ENCODE measurements at places on chromosomes 1 and 21.
A peak's percentile ranks its signal among the peaks of the same experiment; 100 is the strongest.

GRCh38 chr1:52848423-52848822 lies 5.9 kb downstream of the ZYG11A start:
- no peak for DNase-seq

- no peak for DNase-seq
These were observed 1.5 kb downstream of the LCE3E start for GRCh38 chr1:152565115-152565514.

GRCh38 chr1:218459878-218460711 lies 115.0 kb downstream of the TGFB2 start:
- DNase-seq = no peak

DNA sequence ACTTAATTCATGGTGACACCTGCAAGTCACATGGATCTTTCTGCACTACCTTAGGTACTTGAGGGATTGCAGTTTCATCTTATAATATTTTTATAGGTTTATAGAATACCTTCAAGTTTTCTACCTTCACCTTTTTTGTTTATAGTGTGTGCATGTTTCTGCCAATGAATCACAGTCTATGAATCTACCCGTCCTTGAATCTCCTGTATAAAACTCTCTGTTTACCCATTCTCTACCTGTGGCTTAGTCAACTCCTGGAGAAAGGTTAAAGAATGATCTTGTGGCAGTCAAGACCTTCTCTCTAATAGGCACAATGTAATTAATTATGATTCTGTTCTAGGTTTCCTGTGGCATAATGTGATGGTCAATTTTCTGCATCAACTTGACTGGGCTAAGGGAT lies 3.2 kb upstream of the GSTM2 start:
- DNase-seq = no peak

- no peak for DNase-seq
These were observed 107.5 kb downstream of the CHRM3 start for GRCh38 chr1:239493811-239494414.

DNA sequence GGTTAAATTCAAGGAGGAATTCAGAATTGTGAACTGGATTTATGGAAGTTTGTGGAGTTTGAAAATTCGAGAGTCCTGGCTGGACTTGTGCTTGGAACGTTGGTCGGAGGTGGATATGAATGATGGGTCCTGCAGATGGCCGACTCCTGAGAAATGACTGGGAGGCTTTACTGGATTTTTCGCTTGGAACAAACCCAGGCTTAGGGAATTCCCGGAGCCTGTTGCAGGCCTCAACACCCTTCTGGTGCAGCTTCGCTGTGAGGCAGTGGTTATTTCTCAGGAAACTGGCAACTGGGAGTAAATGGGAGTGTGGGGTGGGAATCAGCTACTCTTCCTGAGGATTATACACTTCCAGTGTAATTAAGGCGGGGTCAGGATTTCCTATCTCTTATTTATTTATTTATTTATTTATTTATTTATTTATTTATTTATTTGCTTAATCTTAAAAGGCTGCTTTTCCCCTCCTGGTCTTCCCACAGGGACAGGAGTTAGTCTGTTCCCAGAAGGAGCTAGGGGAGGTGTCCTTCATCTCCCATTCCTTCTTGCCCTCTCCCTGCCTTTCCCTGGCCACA lies 21.1 kb downstream of the MAPKAPK2 start:
- no peak for DNase-seq

GRCh38 chr21:29305561-29305960 lies 6.8 kb downstream of the BACH1 start:
- DNase-seq = no peak

DNA sequence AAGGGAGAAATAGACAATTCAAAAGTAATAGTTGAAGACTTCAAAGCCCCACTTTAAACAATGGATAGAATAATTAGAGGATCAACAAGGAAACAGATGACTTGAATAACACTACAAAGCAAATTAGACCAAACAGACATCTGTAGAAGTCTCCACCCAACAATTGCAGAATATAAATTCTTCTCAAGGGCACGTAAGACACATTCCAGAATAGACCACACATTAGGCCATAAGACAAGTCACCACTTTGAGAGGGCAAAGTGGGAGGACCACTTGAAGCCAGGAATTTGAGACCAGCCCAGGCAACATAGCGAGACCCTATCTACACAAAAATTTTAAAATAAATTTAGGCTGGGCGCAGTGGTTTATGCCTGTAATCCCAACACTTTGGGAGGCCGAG lies 20.5 kb upstream of the RNF186 start:
- DNase-seq = no peak

- no peak for DNase-seq
These were observed 1.6 kb upstream of the EFNA1 start for GRCh38 chr1:155125946-155126555.

DNA sequence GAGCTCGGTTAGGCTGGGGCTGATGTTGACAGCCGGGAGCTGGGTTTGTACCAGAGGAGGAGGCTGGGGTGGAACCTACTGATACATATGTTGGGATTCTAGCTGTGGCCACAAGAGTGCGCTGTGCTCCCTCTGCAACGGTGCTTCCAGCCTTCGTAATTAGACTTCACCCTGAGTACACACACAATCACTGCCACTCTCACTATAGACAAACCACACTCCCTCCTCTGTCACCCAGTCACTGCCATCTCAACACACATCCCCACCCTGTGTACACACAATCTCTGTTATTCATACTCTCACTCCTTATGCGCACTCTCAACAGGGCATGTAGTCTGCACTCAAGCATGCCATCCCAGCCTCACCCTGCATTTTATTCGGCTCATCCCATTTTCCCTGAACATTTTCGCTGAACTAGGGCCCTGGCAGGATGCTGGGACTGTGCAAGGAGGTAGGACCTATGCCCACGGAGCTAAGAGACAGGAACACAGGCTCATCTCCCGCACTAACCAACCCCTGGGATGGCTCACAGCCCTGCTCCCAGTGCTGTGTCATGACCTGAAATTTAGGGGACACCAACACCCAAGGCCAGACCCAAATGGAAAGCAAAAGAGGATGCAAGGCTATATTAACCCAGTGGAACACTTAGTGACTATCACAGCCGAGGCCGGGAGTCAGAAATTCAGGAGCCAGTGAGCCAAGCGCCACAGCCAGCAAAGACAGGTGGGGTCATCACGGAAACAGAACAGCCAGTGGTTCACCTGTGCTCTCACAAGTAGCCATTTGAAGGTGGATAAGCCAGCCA lies 5.7 kb downstream of the GJB3 start:
- DNase-seq = peak; percentile 60

DNA sequence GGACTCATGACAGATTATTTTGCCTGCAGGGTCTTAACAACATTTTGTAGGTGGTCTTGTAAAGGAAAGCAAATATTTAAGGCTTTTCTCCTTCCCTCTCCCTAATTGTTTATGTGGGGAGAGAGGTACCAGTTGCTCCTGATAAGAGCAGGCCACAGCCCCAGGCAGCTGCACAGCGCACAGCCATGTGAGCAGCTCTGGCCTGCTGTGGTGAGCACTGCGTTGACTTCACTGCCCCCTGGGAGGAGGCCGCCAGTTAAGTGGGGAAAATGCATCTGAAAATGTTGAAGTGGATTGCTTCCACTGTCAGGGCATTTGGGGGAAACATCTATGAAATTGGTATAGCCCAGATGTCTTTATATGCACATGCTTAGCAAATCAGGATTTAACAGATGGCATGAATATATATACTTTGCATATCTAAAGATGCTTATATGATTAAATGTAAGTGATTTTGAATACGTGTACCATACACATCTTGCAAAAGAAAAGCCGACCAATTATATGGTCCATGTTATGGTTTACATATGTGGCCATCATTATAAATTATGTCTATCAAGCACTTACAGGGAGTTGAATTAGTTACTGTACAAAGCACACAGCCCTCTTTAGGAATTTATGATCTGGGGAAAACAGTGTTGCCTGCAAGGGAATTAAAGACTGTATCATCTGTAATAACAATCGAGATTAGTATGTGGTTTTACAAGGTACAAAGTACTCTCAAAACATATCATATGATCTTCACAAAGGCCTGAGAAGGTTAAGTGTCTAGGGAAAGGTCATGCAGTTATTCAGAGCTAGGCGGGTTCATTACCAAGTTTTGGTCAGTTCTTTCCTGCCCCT lies 132.1 kb downstream of the RHOU start:
- no peak for DNase-seq

DNA sequence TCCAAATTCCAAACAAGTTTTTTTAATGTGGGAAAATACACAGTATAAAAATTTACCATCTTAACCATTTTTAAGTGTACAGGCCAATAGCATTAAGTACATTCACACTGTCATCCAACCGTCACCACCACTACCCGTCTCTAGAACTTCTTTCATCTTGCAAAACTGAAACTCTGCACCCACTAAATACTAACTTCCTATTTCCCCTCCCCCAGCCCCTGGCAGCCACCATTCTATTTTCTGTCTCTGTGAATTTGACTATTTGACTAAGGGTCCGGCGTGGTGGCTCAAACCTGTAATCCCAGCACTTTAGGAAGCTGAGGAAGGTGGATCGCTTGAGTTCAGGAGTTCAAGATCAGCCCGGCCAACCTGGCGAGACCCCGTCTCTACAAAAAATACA lies 36.1 kb downstream of the CLSTN1 start:
- peak; percentile 31 for DNase-seq

DNA sequence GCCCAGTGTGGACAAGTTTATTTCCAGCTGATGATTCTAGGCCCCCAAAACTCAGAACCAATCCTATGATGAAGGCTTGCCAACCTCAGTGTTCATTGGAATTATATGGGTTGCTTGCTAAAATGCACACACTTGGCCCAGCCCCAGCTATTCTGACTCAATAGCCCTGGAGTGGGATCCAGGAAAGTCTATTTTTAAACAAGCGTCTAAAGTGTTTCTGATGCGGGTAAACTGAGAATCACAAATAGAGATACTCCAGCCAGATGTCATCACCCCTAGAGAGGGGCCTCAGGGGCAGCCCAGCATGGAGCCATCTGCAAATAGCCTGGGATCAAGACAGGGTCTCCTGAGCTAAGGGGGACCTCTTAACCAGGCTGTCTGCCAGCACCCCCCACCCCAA lies 46.0 kb downstream of the PKP1 start:
- no peak for DNase-seq

- DNase-seq = no peak
These were observed 43.9 kb upstream of the IL20 start for GRCh38 chr1:206821493-206821892.

- no peak for DNase-seq
These were observed 22.6 kb downstream of the RIPK4 start for GRCh38 chr21:41744028-41744930.

GRCh38 chr1:234427950-234428646 lies 50.9 kb downstream of the TARBP1 start:
- DNase-seq = no peak

DNA sequence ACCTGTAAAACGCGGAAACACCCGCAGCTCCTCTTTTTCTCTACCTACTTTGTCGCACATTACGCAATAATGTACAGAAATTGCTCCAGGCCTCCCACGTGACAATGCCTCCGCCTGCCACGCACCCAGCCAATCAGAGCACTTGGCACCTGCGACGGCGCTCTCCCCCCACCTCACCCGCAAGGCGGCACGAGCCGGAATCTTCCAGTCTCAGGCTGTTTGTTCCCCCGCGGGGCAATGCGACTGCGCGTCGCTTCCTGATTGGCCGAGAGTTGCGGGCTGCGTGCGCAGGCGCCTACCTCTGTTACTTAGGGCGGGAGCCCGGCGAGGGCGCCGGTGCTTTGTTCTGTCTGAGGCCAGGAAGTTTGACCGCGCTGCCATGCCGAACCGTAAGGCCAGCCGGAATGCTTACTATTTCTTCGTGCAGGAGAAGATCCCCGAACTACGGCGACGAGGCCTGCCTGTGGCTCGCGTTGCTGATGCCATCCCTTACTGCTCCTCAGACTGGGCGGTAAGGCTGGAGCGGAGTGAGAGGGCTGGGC lies at the start of gene MAEL:
Gene MAEL (plus strand): TSS at position 307 of the 542 bp plus-strand sequence. CDS start 73 bp downstream, at position 380.
- no peak for DNase-seq

GRCh38 chr1:168947041-168947440 lies 159.4 kb upstream of the ATP1B1 start:
- DNase-seq = no peak

GRCh38 chr1:75722966-75723365 lies 1.5 kb upstream of the ACADM start:
- DNase-seq = no peak

DNA sequence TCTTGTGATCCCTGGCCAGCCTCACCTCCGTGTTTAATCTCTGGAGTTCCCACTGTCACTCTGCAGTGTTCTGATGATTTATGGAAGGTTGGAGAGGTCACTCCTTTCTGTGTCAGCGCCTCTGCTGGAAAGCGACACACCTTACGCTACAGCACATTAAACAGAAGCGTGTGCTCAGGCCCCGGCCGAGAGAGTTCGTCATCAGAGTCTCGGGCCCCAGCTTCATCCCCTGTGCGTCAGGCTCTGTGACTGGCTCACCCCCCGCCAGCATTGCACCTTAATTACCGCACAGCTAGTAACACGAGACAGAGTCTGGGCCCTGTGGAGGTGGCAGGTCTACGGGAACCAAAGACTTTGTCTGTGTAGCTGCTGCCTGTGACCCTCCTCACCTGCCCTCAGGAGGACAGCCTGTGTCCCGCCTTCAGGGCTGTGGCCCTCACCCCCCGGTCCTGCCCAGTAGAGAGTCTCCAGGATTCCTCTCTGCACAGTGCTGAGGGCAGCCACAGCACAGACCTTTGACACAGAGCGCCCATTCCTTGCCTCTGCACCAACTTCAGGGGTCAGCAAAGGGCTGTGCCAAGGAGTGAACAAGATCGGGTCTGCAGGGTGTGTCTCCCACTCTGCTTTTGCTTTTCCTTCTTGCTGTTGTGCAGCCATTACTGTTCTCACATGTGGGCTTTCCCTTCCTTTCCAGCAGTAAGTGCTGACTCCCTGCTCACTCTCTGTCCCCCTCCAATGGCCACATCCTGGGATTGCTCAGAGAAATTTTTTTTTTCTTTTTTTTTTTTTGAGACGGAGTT lies 157.6 kb downstream of the PGBD5 start:
- DNase-seq = no peak

Data from activated T-cell treated with anti-CD3 and anti-CD28 coated beads, Interleukin-2, amount 50 U/mL, for 1 hour (primary cell).